T-cell (primary cell): ENCODE measurements at places on chromosomes 12 and 14. TPM values are rescaled to one million over a fixed set of nuclear protein-coding genes. Genes with fewer than 3 reads are reported as not detected.

DNA sequence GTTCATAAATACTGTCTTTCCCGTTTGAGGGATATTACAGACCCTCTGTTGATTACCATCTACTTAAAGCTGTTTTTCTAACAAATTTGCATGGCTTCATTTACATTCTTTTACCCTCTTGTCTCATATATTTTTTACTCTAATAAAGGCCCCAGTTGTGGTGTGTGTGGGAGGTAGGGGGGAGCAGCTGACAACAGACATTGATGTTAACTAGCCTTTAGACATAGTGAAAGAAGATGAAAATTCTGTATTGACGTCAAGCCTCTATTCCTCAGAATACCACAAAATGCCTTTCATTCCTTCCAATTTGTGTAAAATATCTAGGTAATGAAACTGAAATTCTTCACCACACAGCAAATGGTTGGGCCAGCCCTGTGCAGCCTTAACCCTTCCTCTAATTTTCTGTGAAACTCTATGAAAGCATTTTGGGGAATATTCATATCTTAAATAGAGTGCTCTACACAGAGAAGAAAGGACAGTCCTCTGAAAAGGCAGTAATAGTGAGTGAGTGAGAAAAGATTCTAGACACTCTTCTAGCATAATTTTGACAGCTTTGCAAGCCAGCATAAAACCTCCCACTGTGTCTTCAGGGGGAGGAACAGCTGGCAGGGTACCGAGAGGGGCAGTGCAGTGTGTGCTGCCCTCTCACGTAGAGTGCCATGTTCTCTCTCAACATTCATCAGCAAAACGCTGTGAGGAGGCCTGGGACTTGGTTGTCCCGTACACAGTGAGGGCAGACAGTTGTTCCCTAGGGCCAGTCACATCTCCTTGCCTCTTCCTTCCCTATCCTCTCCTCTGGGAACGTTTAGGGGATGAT is 20.1 kb upstream of the CERS5 start:
- peaks cover 3% of the 10 kb centered on the region for H3K36me3 ChIP-seq
- H3K27ac ChIP-seq: no peak overlapping the region

DNA sequence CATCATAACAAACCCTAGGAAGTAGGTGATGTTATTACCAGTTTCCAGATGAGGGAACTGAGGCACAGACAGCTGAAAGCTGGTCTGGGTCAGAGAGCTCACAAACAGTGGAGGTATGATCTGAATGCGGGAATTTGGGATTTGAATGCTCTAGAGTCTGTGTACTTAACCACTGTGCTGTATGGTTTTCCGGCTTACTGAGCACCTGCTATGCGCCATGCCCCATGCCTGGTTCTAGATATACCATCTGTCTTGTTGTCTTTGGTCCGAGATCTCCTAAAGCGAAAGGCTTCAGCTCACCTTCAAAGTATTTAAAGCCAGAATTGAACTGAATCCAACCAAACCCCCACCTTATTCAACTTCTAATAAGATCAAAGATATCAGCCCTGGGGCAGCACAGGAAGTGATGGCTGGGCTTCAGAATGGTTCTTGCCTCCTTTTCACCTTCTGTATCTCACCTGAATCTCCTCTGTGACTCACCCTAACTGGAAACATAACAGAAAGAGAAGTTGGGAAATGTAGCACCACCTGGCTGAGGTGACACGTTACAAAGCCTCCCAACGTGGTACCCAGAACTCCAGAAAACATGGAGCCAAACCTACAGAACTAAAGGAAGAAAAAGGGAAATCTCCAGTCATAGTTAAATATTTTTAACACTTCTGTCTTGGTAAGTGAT is 54.3 kb downstream of the PRMT8 start:
- no peak overlapping the region for H3K4me3 ChIP-seq
- H3K27me3 ChIP-seq: no peaks in the 10 kb centered on the region

- H3K27ac ChIP-seq: no peak overlapping the region
- peaks cover 3% of the 10 kb centered on the region for H3K27me3 ChIP-seq
- H3K4me3 ChIP-seq: no peak overlapping the region
- no peaks in the 10 kb centered on the region for H3K4me1 ChIP-seq
- no peak for DNase-seq
Observed at GRCh38 chr12:71460850-71461609, 21.4 kb downstream of the LGR5 start.

GRCh38 chr12:121128908-121129810 is 3.5 kb upstream of the P2RX7 start:
- peak overlapping the region; percentile 92 for H3K27ac ChIP-seq
- H3K4me3 ChIP-seq: peak overlapping the region; percentile 38
- H3K27me3 ChIP-seq: no peaks in the 10 kb centered on the region
- H3K4me1 ChIP-seq: peaks cover 31% of the 10 kb centered on the region

- H3K4me3 ChIP-seq: no peak overlapping the region
- no peaks in the 10 kb centered on the region for H3K27me3 ChIP-seq
- no peak for DNase-seq
- H3K4me1 ChIP-seq: peaks cover 8% of the 10 kb centered on the region
- no peaks in the 10 kb centered on the region for H3K36me3 ChIP-seq
Observed at GRCh38 chr12:89840162-89840922, 131.7 kb upstream of the ATP2B1 start.

DNA sequence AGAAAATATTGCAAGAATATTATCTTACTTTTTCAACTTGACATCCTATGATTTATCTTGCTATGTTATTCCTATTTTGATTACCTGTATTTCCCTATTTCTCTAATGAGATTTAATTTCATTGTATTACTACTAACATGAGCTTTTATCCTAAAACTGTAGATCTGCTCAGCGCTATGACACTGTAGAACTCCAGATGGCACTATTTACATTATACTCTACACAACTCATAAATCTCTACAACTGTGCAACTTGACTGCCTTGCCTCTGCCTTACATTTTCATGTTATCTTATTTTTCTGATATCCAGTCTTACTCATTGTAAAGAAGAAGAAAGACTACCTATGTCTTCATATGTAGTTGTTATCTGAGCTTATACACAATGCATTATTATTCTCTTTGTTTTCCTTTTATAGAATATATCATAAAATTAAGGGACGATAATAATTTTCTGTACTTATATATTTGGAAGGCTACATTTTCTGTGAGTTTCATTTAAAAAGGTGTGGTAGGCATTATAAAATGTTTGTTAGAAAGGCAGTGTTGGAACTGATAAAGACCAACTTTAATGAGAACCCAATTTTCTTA is 24.1 kb downstream of the NUP37 start:
- no peak overlapping the region for H3K4me3 ChIP-seq
- no peaks in the 10 kb centered on the region for H3K27me3 ChIP-seq
- H3K27ac ChIP-seq: no peak overlapping the region
- H3K36me3 ChIP-seq: no peaks in the 10 kb centered on the region
- DNase-seq: no peak
- H3K4me1 ChIP-seq: no peaks in the 10 kb centered on the region

- H3K27ac ChIP-seq: no peak overlapping the region
- H3K4me1 ChIP-seq: no peaks in the 10 kb centered on the region
- no peak for DNase-seq
- H3K4me3 ChIP-seq: no peak overlapping the region
- no peaks in the 10 kb centered on the region for H3K36me3 ChIP-seq
Observed at GRCh38 chr12:80059102-80059501, 40.2 kb upstream of the OTOGL start.

- H3K4me1 ChIP-seq: no peaks in the 10 kb centered on the region
- H3K4me3 ChIP-seq: no peak overlapping the region
- peaks cover 12% of the 10 kb centered on the region for H3K27me3 ChIP-seq
- DNase-seq: no peak
- H3K36me3 ChIP-seq: no peaks in the 10 kb centered on the region
- H3K27ac ChIP-seq: no peak overlapping the region
Observed at GRCh38 chr12:125189015-125189414, 123.8 kb downstream of the AACS start.

DNA sequence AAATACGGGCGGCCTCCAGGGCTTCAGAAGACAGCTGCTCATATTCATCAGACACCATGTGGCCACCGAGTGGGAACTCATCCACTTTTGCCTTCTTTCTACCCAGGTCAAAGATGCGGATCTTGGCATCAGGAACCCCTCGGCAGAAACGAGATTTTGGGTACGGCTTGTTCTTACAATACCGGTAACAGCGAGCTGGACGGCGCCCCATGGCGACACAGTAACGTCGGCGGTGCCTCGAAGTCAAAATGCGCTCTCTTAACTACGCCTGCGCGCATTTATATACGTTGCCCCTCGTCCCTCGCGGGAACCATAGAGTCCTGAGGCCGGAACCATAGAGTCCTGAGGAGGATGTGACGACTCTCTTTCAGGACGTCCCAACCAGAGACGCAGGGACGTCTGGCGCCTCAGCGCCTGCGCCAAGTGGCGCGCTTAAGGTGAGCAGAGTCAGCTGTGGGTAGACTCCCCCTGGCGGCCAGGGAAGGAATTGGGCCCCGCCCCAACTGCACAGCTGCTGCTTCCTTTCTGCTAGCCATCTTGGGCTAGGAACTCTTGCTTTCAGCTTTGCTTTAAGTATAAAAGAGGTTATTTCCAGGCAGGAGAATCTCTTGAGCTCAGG is at the start of gene RPL10L:
Gene RPL10L (minus strand): TSS at position 256 of the 619 bp plus-strand sequence. CDS start 45 bp downstream, at position 211.
- H3K27ac ChIP-seq: no peak within 1 kb of the TSS
- DNase-seq: no peak
- no peak within 1 kb of the TSS for H3K4me3 ChIP-seq
- no peaks in the 10 kb centered on the region for H3K27me3 ChIP-seq
- no peaks in the 10 kb centered on the region for H3K4me1 ChIP-seq

- DNase-seq: no peak
- H3K4me3 ChIP-seq: no peak overlapping the region
- no peaks in the 10 kb centered on the region for H3K27me3 ChIP-seq
- no peak overlapping the region for H3K27ac ChIP-seq
- H3K4me1 ChIP-seq: no peaks in the 10 kb centered on the region
Observed at GRCh38 chr14:22386924-22387775, 201.9 kb downstream of the DAD1 start.

DNA sequence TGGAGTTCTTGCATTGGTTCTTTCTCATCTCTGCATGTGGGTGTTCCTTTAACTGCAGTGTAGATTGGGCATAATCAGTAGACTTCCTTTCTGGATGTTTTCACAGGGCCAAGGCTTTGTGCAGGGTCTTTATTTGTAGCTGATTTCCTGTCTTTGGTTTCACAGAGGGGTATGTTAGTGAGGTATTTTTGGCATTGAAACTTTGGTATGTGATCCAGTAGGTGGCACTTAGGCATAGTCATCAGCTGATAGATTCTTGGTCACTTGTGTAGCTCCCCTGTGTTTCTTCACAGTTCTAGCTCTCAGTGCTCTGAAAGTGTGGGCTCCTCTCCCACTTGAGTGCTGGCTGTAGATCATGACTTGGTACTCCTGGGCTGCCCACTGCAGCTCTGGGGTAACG is 52.7 kb upstream of the LMO3 start:
- no peak overlapping the region for H3K4me3 ChIP-seq
- no peak for DNase-seq
- no peaks in the 10 kb centered on the region for H3K27me3 ChIP-seq

DNA sequence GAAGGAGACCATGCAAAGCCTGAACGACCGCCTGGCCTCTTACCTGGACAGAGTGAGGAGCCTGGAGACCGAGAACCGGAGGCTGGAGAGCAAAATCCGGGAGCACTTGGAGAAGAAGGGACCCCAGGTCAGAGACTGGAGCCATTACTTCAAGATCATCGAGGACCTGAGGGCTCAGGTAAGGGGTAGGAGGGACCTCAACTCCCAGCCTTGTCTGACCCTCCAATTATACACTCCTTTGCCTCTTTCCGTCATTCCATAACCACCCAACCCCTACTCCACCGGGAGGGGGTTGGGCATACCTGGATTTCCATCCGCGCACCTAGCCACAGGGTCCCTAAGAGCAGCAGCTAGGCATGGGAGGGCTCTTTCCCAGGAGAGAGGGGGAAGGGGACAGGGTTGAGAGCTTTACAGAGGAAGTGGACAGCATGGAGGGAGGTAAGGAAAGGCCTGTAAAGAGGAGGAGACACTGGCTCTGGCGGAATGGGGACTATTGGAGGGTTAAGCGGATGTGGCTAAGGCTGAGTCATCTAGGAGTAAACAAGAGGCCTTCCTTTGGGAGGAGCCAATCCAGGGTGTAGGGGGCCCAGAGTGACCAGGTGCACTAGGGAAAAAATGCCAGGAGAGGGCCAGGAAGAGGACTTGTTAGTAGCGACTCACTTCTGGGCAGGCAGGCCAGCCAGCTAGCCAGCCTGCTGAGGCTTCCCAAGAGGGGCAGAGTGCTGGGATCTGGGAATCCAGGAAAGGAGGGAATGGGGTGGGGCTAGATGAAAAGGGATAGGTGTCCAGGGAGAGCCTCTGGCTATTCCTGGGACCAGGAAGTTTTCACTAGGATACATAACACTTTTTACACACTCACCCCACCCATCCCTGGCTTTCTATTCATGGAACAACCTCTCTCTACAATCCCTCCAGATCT is 754 bp downstream of the KRT18 start:
- no peaks in the 10 kb centered on the region for H3K4me1 ChIP-seq
- no peaks in the 10 kb centered on the region for H3K36me3 ChIP-seq
- DNase-seq: no peak
- H3K27me3 ChIP-seq: peaks cover 3% of the 10 kb centered on the region
- no peak overlapping the region for H3K4me3 ChIP-seq
- H3K27ac ChIP-seq: no peak overlapping the region

- H3K4me1 ChIP-seq: no peaks in the 10 kb centered on the region
- no peaks in the 10 kb centered on the region for H3K36me3 ChIP-seq
- H3K4me3 ChIP-seq: no peak overlapping the region
- H3K27me3 ChIP-seq: no peaks in the 10 kb centered on the region
Observed at GRCh38 chr12:124233846-124234640, 60.9 kb upstream of the RFLNA start.

- no peak overlapping the region for H3K27ac ChIP-seq
- peaks cover 2% of the 10 kb centered on the region for H3K36me3 ChIP-seq
- no peaks in the 10 kb centered on the region for H3K4me1 ChIP-seq
- no peak for DNase-seq
Observed at GRCh38 chr12:110546339-110546738, 36.8 kb downstream of the PPTC7 start.

DNA sequence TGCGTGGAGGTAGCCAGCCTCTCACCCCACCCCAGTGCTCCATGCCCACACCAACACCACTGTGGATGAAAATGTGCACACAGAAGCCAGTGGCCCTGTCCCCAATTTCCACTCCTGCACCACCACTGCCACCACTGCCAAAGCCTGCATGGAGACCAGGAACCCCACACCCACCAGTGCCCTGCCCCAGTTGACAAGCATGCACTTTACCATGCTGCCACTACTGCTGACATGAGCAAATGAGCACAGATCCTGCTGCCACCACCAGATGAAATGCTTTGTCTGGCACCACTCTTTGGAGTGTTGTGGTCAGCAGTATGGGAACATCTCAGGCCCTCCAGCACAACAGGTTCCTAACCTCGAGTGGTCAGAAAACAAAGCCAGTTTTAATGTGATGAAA is 104.1 kb downstream of the ATXN7L3B start:
- no peak for DNase-seq
- no peaks in the 10 kb centered on the region for H3K27me3 ChIP-seq
- no peaks in the 10 kb centered on the region for H3K4me1 ChIP-seq
- no peak overlapping the region for H3K27ac ChIP-seq
- no peak overlapping the region for H3K4me3 ChIP-seq

CHPT1 gene
- 13.8 TPM for total RNA-seq

MGP gene
- 4.0 TPM for total RNA-seq

LBHD2 gene
- not detected for total RNA-seq

IGFBP6 gene
- total RNA-seq: not detected

CCDC177 gene
- not detected for total RNA-seq

PTGER2 gene
- 54.7 TPM for total RNA-seq

SOS2 gene
- 37.9 TPM for total RNA-seq

HOXC12 gene
- total RNA-seq: not detected

MORN3 gene
- 8.3 TPM for total RNA-seq

TUNAR gene
- total RNA-seq: not detected

STAB2 gene
- total RNA-seq: not detected

FOXJ2 gene
- 29.8 TPM for total RNA-seq

TAS2R19 gene
- total RNA-seq: 2.4 TPM

GNB3 gene
- total RNA-seq: 4.1 TPM

MIP gene
- total RNA-seq: not detected
